ENCODE measurements at places on chromosomes 2 and 18.

DNA sequence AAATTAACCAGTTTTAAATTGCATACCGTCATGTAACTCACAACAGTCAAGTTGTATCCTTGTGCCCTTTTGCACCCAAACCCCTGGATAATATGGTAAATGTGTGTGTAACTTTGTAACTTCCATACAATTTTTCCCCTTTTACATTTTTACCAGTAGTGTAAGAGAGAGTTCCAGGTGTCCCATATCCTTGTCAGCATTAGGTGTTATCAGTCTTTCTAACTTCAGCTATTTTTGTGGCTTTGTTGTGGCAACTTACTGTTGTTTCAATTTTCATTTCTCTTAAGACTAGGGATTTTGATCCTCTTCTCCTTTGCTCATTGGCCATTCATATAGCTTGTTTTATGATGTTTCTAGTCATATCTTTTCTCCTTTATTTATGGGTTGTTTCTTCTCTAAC is 94.6 kb downstream of the LCLAT1 start:
- no peak for DNase-seq

GRCh38 chr2:15664273-15665066 is 72.8 kb downstream of the DDX1 start:
- DNase-seq = no peak

DNA sequence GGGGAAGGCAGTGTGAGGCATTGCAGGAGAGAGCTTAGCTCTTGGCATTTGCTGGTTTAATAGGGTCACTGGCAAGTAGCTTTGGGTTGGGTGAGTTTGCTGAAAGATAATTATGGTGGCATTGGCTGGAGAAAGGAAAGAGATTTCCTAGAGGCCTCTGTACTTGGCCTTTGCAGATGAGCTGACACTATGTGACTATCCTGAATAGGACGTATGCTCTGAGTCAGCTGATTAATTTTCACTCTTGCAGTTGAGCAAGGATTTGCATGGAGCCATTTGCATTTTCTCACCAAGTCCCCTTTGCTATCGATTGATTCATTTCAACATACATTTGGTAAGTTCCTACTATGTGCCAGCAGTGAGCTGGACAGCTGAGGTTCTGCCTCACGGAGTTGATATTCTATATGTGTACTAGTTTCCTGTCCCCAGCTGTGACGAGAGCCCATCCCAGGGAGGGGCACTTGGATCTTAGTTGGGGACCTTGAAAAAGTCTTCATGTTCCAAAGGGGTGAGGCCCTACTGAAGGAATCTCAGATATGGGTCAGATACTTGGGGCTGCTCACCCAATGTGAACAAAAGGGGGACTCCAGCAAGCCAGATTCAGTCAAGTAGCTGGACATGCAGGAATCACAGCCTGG is 245.7 kb downstream of the LOXHD1 start:
- DNase-seq = no peak

DNA sequence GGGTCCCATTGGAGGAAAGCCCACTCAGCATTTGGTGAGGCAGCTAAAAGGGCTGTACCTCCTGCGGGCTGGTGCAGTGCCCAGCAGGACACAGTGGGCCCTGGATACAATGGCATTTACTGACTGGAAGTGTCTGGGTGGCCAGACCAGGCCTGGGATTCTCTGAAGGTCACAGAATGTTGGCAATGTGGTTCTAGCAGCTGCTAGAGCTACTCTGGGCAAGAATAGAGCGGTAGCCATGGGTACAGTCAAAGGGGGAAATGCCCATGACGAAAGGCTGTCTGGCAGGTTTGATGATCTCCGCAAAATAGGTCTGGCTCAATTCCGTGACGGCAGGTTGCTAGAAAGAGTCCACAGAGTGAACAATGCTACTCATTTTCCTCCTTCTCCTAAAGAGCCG is 241.8 kb downstream of the AFF3 start:
- no peak for DNase-seq

GRCh38 chr2:207749873-207750272 is 19.8 kb downstream of the FZD5 start:
- DNase-seq = no peak

- DNase-seq = no peak
These were observed 1.2 kb downstream of the PPP1CB start for GRCh38 chr2:28752631-28753376.

GRCh38 chr2:234137400-234138014 is 87.0 kb downstream of the SPP2 start:
- no peak for DNase-seq

- no peak for DNase-seq
These were observed 98.1 kb upstream of the CSRNP3 start for GRCh38 chr2:165371356-165371755.

- DNase-seq = no peak
These were observed 108.4 kb downstream of the IRS1 start for GRCh38 chr2:226691255-226691654.

DNA sequence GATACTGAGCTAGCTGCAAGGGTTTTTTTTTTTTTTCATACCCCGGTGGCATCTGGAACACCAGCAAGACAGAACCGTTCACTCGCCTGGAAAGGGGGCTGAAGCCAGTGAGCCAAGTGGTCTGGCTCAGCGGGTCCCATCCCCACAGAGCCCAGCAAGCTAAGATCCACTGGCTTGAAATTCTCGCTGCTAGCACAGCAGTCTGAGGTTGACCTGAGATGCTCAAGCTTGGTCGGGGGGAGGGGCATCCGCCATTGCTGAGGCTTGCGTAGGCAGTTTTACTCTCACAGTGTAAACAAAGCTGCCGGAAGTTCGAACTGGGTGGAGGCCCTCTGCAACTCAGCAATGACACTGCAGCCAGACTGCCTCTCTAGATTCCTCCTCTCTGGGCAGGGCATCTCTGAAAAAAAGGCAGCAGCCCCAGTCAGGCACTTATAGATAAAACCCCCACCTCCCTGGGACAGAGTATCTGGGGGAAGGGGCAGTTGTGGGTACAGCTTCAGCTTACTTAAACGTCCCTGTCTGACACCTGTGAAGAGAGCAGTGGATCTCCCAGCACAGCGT is 5.1 kb upstream of the MIB1 start:
- no peak for DNase-seq

DNA sequence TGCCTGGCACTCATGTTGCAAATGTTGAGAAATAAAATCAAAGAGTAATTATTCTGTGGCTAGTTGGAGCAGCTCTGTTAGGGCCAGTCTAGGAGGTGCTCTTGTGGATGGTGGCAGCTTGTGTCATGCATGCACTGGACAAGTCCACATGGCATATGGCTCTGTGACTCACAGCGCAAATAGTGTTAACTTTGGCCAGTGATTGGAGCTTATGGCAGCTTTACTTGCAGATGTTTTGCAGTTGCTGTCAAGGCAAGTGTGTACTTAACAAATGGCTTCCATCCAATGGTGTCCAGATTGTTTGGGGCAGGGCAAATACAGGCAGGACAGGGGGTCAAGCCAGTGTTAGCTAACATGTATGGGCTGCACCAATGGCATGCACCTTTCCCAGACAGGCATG is 26.1 kb upstream of the TMX3 start:
- DNase-seq = no peak

DNA sequence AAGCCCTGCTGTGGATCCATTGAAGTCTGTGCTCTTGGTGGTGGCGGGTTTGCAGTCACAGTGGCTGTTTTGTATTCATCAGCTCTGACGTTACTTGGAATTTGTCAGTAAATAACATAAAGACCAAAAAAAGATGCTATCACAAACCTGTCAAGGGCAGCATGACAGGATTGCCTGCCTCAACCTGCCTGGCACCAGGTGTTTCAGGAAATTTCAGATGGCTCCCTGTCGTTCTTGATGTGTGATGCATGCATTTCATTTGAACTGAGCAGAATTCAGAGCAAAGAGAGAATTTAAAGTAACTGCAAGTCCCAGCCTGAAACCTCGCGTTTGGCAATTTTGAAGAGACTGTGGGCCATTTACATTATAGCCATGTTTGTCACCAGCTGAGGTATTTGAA is 50.3 kb upstream of the EPC2 start:
- DNase-seq = peak; percentile 37

GRCh38 chr2:238874330-238875050 is 26.6 kb downstream of the TWIST2 start:
- no peak for DNase-seq

- no peak for DNase-seq
These were observed 96.1 kb upstream of the LMAN1 start for GRCh38 chr18:59454909-59455727.

- DNase-seq = no peak
These were observed 289.7 kb downstream of the DYSF start for GRCh38 chr2:71742953-71743601.

- no peak for DNase-seq
These were observed 8.5 kb downstream of the HES6 start for GRCh38 chr2:238231251-238231793.

DNA sequence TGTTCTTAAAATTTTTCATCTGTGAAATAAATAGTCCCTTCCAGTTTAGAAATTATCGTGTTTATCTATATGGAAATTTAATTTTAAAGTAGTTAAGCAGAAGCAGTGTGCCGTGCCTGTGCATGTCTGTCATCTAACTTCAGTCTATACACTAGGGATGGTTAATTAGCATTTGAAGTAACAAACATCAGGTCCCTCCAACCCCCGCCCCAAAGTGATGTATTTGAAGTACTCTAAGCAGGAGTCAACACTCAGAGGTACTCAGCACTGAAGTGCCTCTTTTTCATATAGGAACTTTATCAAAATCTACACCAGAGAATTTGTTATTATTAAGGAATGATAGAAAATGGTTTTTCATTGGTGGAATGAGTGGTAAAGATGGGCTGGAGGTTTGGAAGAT is 33.0 kb downstream of the LANCL1 start:
- no peak for DNase-seq

- DNase-seq = no peak
These were observed 1.4 kb upstream of the MBD1 start for GRCh38 chr18:50282521-50283335.

DNA sequence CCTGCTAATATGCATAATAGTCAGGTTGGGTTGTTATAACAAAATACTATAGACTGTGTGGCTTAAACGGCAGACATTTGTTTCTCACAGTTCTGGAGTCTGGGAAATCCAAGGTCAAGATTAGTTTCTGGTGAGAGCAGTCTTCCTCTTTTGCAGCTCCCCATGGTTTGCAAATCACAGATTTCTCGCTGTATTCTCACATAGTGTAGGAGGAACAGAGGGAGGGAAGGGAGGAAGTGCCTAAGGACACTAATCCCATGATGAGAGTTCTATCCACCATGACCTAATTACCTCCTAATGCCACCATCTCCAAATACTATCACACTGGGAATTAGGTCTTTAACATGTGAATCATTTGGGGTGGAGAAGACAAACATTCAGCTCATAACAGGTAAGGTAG is 20.1 kb upstream of the PTH2R start:
- no peak for DNase-seq

- no peak for DNase-seq
These were observed 334.5 kb upstream of the MMADHC start for GRCh38 chr2:149921911-149922616.

- no peak for DNase-seq
These were observed at the start of gene TNFAIP6 for GRCh38 chr2:151357359-151357758. Gene TNFAIP6 (plus strand): TSS chr2:151357592. CDS start chr2:151357667, 75 bp downstream.

DNA sequence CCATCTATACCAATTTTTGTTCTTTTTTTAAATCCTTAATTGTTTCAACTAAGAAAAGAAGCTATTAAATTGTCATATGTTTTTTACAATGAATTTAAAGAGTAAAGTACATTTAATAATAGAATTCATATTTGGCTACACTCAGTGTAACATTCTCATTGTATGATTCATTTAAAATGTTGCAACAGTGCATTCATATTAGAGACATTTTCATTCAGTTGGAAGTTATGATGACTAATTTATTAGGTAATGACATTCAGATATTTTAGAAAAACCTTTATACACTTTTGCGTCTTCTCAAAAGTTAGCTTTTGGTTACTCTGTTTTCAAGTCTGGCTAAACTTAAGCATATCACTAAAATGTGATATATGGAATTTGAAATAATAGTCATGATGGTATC is 887.5 kb upstream of the NRXN1 start:
- DNase-seq = no peak

DNA sequence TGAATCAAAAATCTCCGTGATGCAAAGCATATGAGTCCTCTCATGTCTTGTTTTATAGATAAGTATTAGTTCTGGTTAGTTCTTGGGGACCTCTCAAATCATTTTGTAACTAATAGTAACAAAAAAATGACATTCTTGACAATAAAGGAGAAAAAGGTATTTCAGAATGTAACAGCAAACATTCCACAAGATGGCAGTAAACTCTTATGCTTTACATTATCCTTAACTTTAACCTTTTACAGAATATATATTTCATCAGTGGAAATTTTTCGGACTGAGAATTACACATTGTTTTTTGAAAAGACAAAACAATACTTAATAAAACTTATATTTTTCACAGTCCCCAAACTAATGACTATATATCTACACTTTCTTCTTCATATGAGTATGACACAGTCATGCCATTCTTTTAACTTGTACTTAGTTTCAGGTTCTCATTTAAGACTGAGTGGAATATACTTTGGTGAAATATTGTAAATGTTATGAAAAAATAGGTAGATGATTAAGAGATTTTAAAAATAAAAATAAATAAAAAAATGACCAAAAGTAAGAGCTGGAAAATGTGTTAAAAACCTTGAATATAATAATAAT is 142.9 kb upstream of the NXPH2 start:
- DNase-seq = peak; percentile 71

DNA sequence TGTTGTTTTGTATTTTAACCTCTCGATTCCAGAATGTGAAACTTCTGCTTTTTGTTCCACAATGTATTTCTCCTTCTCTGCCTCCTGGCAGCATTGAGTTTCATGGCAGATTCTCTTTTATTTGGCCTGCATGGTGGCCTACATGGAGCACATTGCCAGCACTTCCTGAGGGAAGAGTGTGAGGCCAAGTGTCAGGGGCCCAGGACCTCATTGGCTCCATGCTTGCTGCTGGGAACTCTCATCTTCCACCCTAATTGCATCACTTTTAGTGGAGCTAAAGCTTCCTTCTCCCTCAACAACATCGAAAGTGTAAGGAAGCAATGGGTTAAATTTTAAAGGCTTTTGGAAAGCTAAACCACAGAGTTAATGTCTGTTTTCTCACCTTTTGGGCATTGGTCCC is 9.5 kb downstream of the TRIB2 start:
- no peak for DNase-seq

- DNase-seq = no peak
These were observed 219.6 kb downstream of the PDE1A start for GRCh38 chr2:182207049-182207746.

GRCh38 chr2:136067897-136068580 is 49.9 kb downstream of the CXCR4 start:
- DNase-seq = no peak

DNA sequence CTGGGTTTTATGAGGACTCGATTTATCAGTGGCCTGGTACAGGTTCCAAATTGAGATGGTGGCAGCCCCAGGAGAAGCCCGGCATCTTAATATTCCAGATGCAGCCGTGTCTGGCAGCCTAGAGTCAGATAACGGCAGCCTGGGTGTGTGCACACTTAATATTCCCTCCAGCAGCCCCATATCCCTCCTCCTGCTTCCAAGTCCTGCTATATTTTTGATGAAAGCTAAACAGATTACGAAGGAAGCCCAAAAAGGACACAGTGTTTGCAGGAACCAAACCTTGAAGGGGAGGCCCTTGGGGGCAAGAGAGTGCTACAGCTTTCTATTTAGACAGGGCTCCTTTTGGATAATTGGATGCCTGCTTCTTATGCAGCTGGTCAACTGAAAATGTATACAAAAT is 25.1 kb upstream of the ALK start:
- no peak for DNase-seq
